ENCODE measurements at places on chromosomes 3 and 15.

GRCh38 chr3:158430968-158431367 lies 140.0 kb upstream of the MLF1 start:
- DNase-seq: no peak

DNA sequence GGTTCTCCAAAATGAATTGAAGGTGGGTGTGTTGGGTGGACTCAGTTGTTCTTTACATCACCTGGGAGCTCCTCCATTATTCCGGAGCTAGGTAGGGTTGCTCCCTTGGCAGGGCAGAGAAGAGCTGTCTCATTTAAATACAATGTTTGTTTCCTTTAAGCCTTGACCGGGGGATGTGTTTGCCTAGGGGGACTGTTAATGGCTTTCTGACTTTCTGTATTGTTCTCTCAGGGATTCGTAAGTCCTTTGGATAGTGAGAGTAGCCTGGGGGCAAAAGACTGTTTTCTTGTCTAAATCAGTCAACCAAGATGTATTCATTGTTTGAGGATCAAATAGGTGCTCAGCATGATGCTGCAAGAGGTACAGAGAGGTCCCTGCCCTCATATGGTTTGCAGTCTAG lies 71.1 kb downstream of the CDAN1 start:
- DNase-seq: no peak

DNA sequence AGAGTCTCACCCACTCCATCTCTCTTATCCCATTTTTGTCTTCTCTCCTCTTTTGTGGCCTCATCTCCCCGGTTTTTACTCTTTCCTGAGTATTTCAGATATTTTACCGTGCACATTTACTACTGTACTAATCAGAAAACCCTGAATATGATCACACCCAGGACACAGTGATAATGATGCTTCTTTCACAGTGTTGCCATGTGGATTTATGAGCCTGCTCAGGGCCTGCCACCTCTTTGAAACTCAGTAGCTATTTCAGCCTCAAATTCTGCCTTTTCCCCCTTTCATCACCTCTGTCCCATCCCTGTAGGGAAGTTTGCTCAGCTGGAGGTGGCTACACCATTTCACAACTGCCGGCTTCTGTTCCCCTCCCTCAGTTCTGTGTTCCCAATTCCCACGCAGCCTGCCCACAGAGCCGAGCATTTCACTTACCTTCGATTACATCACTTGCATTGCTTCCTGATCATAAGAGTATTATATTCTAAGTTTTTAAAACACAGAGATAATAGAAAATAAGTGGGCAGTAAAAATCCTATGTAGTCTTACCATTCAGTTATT lies 33.2 kb downstream of the ARNT2 start:
- DNase-seq: no peak

DNA sequence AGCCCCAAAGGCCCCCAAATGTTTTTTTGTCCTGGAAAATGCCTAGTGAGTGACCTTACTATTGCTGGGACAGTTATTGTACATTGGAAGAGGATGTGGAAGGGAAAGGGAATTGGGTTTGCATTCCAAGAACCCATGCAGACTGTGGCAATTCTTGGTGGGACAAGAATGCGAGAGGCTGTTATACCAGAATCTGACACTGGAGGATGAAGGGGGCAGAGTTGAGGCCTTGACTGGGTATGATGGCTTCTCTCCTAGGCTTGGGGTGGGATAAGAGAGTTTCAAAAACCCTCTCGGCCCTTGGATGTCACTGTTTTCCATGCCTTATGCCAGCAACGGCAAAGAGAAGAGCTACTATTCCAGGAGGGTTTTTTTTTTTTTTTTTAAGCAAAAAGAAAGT lies 25.3 kb downstream of the IL16 start:
- no peak for DNase-seq

DNA sequence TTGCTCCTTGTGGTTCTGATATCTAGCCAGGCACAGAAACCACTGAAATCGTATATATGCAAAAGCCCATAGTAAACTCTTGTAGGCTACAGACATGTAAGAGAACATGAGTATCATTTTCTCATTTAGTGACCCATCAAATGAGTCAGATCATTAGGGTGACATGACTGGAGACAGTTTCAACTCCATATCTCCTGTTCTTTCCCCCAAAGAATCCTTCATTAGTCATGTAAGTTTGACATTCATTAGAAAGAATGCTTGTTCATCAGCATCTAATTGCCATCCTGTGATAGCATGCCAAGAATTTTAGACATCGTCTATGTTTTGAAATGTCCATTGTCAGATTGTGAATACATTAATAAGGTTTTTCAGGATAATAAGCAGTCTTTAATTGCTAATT lies 264.9 kb upstream of the TPM1 start:
- no peak for DNase-seq

GRCh38 chr15:69804786-69805185 lies 292.9 kb downstream of the TLE3 start:
- no peak for DNase-seq

GRCh38 chr15:61974759-61975158 lies 85.5 kb downstream of the VPS13C start:
- no peak for DNase-seq
